T-helper 1 cell (primary cell): ENCODE measurements at places on chromosomes 5 and 9.

DNA sequence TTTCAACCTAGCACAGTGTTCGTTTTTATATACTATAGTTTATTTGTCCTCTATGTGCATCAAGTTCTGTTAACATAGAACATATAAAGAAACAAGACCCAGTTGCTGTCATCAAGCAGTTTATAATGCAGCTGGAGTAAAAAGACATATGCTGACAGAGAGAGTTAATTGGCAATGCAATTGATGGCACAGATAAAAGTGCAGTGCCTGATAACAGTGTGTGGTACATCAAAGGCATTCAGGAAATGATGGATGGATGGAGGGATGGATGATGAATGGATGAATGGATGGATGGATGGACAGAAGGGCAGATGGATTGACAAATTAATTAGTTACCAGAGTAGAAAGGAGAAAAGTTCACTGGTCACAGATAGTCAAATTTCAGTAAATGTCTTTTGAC, 238.9 kb downstream of the RFK start:
- no peak for DNase-seq

GRCh38 chr5:18281947-18282581, 647.8 kb downstream of the TAF11L14 start:
- DNase-seq = no peak

- no peak for DNase-seq
Observed at GRCh38 chr5:159593518-159594073, 263.3 kb upstream of the IL12B start.

- no peak for DNase-seq
Observed at GRCh38 chr9:14480526-14480925, 166.6 kb upstream of the NFIB start.

- DNase-seq = no peak
Observed at GRCh38 chr5:11311272-11311671, 550.2 kb upstream of the DAP start.

DNA sequence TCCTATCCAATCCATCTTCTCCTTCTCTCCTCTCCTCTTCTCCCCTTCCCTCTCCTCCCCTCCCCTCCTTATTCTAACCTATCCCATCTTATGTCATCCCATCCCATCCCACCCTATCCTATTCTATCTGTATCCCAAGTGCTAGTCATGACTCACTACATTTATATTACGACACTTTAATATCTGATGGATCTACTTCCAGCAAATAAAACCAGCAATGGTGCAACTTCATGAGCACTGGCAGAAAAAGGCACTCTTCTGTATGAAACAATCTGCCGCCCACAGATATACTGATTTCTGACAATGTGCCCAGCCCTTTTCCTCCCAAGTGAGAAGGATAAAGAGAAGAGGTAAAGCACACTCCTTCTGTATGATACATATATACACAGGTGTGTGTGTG, 86.6 kb upstream of the ANKH start:
- DNase-seq = no peak

- peak; percentile 89 for DNase-seq
Observed at GRCh38 chr9:131627648-131628458, 82.5 kb downstream of the PRRT1B start.

GRCh38 chr9:89171693-89172092, 6.9 kb downstream of the SHC3 start:
- DNase-seq = no peak

DNA sequence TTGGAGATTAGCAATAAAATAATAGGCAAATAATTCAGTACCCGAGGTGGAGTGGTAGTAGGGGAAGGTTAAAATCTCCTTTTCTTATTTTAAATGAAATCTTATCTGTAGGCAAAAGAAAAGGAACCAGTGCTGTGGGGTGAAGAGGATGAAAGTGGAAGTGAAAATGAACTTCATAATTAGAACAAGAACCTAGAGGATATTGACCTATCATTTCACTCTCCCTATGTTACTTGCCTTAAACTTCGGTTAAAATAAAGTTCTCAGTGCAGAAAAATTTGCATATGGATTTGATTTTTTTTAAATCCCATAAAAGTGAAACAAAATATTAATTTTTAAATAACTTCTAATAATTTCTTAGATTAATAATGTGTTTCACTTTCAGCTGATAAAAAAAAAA, 1094.9 kb upstream of the C9orf72 start:
- DNase-seq = no peak

DNA sequence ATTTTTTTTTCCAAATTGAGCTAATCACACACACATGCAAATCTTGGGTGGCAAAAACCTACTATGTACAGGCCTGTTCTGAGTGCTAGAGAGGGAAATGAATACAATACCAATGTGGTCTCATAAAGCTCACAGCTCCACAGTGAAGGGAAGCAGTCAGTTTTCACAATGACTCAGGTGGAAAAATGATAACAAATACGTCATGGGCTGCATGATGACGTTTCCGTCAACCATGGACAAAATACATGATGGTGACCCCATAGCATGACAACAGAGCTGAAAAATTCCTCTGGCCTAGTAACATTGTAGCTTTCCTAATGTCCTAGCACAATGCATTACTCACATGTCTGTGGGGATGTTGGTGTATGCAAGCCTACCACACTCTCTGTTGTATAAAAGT, 252.5 kb downstream of the TRIM32 start:
- DNase-seq = no peak

DNA sequence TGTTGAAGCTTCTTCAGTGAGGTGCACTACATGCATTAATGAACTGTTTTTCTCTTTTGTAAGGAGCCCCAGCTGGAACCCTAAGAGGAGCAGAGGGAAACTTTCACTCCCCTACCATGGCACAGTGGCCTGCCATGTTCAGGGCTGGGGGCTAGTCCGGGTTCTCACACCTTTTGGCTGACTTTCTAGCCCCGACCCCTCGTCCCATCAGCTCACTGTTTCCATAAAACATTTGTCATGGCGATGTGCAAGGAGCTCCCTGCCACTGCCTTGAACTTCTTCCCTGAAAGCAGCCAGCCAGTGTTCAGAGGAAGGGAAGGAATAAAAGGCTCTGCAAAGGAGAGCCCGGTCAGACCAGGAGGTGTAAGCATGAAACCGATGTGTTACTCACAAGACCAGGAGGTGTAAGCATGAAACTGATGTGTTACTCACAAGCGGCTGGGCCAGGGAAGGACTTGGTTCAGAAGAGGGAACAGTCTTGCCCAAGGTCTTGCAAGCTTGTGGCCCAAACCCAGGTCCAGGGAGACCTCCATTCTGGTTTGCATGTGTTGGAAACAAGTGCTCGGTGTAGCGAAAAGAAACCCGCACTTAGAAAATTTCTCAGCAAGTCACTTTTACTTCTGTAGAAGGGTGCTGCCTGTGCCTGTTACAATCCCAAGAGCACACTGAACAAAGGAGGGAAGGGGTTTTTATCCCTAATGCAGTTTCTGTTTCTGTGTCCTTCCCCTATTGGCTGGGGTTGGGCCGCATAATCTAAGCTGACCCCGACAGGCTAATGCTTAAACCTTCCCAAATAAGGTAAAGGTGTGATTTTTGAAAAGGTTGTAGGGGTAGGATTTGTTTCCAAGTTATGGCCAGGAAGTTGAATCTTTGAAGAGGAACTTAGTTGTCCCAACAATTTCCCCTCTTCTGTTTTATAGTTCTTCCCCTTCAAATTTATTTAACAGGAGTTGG, 3.4 kb upstream of the ABO start:
- no peak for DNase-seq

DNA sequence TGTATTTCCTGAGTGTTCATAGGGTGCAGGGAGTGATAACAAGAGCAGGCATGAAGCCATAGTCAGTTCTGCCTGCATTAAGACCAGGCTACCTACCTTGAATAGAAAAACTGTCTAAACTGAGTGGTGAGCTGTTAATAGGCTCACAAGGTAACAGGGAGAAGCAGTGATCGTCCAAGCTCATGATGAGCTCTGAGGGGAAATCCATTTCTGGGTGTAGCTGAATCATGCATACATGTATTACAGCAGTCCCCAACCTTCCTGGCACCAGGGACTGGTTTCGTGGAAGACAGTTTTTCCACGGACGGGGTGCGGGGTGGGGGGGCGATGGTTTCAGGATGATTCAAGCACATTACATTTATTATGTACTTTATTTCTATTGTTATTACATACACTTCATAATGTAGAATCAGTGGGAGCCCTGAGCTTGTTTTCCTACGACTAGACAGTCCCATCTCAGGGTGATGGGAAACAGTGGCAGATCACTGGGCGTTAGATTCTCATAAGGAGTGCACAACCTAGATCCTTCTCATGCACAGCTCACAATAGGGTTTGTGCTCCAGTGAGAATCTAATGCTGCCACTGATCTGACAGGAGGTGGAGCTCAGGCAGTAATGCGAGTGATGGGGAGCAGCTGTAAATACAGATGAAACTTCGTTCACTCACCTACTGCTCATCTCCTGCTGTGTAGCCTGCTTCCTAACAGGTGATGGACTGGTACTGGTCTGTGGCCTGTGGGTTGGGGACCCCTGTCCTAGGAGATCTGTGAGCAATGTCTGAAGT, 100.0 kb upstream of the IL6ST start:
- no peak for DNase-seq

GRCh38 chr5:171474230-171474813, 54.9 kb downstream of the FGF18 start:
- DNase-seq = no peak

GRCh38 chr5:170913573-170913972, 51.8 kb downstream of the RANBP17 start:
- DNase-seq = no peak

GRCh38 chr9:2208991-2209390, 193.8 kb downstream of the SMARCA2 start:
- no peak for DNase-seq

DNA sequence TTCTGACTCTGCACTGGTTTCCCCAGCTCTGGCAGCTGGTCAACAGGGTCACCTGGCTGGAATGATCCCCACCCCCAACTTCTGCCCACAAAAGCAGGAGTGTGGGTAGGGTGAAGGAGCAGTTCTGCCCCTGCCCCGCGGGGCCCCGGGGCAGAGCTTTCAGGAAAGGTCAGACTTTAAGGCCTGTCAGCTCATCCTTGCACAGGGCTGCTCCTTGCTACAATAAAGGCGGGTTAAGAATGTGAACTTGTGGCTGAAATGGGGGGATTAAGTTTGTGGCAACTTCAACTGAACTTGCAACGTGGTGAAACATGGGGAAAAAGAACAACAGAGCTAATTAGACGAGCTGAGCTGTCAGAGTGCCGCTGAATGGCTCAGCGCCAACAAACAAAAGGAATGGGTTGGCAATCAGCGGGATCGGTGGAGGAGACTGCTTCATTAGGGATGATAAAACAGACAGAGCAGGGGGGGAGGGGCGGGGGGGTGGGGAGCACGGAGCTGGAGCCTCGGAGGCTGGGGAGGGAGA, 50.8 kb downstream of the CRB2 start:
- DNase-seq = no peak

DNA sequence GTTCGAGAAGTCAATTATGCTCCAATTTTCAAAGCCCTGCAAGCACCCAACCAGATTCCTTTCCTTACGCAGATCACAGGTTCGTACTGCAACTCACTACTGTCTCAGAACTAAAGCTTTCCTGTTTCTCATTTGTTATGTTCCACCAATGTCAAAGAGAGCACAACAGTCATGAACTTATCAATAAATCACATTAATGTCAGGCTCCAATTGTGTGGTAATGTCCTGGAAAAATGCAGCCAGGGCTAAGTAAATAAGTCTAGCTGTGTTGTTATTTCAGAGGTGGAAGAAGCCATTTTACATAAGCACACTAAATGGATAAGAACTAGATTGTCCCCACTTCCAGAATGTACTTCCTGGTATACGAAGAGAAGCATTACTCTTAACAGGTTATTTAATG, 488.6 kb upstream of the PTGER4 start:
- no peak for DNase-seq

DNA sequence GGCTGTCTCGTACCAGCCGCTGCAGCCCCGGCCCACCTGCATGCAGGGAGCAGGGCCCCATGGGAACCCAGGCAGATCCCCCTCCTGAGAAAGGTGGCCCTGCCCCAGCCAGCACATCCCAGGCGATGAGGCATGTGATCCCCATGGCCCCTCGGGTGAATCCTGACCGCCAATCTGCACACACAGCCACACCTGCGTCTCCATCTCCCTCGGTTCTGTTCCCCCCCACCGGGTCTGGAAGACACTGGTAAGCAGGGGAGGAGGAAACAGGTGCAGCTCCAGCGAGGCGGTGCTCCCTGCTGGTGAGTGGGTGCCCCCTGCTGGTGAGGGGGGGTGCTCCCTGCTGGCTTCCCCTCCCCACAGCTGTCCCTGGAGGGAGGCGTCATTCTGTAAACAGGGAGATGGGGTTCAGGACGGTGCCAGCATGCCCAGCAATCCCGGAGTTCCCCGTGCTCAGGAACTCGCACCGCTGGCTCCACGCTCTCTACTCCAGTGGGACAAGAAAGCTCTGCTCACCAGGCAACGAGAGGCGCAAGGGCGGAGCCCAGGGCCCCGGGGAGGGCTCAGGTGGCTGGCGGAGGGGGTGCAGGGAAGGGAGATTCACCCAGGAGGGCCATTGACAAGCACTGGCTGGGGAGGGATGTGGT, 28.4 kb upstream of the SLC12A7 start:
- peak; percentile 74 for DNase-seq

DNA sequence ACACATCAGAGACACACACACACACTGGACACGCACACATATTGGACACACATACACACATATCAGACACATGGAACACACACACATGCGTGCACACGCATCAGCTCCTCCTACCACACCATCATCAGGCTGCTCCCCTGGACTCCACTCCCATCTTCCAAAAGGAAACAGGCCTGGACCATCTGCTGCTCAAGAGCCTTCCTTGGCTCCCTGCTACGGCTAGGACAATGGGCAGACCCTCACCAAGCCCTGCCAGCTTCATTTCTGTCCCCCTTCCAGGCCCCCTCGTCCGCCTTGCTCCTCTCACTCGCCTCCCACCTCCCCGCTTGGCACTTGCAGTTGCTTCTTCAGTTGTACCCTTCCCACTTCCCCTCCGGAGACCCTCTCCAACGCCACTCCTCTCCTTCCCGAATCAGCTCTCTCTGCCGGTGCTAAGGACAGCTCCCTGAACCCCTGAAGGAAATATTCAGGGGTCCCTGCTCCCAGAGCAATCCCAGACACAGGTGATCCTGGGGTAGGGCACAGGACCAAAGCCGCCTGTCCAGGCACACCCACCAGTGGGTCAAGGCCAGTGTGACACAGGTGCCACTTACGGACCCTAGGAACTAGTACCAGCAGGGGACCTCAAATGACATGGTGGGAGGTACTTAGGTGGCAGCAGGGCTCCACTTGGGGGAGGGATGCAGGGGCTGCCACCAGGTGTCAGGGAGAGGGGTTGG, 12.1 kb upstream of the LAMC3 start:
- DNase-seq = no peak

- DNase-seq = no peak
Observed at GRCh38 chr9:37309136-37309535, 113.4 kb upstream of the GRHPR start.

DNA sequence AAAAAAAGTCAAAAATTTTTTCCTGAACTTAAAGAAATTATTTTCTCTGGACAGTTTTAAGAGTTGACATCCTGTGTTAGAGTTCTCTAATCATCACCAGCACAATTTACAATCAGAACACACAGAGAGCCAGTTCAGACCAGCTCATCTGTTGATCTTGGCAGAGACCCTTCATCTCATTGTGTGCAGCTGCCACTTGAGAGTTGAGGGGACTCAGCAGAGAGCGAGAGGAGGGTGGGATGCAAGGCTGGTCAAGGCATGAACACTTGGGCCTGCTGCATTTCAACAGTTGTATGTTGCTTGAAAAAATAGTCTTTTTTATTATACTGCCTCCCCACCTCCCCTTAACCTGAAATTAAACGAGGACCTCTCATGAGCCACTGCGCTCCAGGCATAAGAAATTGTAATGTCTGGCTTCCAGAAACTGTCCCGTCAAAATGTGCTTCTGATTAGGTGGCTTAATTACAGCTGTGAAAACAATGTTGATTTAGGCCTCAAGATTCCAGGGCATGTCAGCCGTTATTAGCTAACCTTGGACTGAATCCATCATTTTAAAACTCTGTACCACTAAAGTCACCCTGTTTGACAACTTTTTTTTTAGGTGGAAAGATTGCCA, 383.6 kb downstream of the CCDC171 start:
- DNase-seq = no peak
